ENCODE measurements at places on chromosomes 11 and 22.
A peak's percentile ranks its signal among the peaks of the same experiment; 100 is the strongest.

DNA sequence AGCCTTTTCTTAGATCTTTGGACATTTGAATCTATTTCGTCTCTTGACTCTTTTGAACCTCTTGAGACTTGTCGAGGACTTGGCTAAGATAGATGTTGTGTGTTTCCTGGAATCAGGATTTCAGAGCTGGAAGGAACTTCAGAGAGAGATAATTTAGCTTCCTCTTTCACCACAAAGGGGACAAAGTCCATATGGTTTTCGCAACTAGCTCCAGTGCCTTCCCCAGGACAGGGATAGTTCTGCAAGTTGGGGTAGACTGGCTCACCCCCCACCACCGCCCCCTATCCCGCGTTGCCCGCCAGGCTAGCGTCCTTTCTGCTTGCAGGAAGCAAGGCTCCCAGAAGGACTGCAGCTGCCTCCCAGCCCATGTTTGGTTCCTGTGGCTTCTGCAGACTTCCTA, 75.7 kb upstream of the MYO18B start:
- DNase-seq, result no peak

DNA sequence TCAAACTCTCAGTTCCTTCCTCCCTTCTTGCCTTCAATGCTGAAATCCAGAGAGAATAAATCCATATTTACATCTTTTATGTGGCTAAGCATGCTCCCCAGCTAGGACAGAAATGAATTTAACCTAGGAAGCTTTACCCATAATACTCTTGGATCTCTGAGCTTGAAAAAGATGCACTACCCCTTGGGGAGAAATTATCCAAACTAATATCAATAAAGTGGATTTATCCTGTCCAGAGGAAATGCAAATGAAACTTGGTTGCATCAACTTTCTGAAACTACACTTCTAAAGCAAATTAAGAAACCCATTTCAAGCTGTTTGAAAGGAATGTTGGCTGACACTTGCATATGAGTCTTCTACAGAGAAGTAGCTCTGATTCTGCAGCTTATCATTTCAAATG, 347.9 kb downstream of the TTC28 start:
- DNase-seq, result no peak

DNA sequence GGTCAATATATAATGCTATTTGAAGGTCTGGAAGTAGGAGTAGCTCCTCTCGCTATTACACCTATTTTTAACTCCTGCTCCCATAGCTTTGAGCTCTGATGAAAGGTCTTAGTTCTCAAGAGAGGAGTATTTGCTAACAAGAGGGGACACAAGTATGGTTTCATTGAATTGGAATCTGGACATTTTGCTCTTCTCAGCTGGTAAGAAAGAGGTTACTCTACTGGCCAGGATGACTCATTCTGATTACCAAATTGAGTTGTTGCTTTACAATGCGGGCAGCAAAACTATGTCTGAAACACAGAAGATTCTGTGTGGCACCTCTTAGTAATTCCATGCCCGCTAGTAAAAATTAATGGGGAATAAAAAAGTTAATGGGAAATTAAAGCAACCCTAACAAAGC, 63.6 kb upstream of the EP300 start:
- no peak for DNase-seq

GRCh38 chr11:69431136-69431535, 50.3 kb upstream of the LINC01488 start:
- DNase-seq, result no peak

- DNase-seq, result no peak
These were observed 40.7 kb upstream of the CD82 start for GRCh38 chr11:44524751-44525201.

DNA sequence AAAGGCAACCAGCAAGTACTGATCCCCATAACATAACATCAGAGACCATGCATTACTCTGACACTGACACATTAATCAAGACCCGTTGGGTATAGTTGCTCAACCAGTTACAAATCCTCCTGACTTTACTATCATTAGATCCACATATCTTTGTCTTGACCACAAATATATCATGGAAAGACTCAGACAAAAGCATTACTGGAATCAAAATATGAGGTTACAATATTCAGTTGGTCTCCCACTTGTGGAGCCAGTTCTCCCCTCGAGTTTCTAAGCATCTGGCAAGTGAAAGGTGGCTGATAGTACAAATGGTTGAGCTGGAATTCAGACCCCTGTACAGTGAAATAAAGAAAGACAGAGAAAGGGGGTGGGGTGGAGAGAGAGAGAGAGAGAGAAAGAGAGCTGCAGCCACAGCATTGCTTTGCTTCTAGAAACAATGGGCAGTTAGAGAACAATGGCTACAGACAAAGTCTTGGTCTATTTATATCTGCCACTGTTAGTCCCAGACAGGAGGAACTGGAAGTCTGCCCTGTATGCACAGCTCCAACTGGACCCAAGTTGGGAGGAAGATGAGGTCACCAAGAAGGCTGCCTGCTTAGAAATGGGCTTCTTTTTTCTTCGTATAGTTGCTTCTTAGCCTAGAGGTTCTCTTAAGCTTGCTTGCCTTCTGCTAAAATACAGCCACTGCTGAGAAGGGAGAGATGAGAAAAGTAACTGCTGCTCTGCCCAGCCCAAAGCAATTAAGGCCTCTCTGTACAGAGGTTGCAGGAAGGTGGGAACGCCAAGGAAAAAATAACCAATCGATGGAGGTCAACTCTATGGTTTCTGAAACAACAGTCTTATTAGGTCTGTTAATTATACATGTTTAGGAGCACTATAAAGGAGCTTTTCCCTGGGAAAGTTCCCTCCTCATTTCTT, 85.5 kb downstream of the ETS1 start:
- no peak for DNase-seq

DNA sequence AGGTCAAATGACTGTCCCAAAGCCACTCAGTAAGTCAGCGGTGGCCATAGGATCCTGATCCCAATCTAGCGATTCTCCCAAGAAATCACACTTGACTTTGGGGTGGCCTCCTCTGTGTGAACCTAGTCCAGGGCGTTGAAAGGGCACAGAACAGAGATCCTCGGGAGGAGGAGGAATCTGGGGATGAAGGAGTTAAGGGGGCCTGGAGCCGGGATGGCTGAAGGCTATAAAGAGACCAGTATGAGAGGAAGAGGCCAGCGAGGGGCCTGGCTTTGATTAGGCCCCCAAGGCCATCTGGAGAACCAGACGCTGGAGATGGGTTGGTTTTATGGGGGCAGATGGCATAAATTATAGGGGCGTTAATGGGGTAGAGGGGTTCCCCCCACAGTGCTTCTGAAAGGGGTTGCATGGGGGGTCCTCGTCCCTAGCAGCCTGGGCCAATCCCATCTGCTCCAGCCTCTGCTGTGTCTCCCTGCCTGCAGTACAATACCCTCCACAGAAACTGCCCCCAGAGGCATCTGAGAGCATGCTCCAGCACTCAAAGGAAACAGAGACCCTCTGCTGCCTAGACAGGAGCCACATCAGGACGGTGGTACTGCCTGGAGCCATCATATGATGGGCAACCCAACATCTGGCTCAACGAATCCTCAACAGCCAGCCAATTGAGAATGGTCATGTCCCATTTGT, 35.2 kb upstream of the TRIM29 start:
- peak; percentile 2 for DNase-seq

- DNase-seq, result no peak
These were observed 89.7 kb downstream of the RELT start for GRCh38 chr11:73465871-73466270.

- DNase-seq, result no peak
These were observed 20.4 kb downstream of the C22orf23 start for GRCh38 chr22:37932821-37933578.

DNA sequence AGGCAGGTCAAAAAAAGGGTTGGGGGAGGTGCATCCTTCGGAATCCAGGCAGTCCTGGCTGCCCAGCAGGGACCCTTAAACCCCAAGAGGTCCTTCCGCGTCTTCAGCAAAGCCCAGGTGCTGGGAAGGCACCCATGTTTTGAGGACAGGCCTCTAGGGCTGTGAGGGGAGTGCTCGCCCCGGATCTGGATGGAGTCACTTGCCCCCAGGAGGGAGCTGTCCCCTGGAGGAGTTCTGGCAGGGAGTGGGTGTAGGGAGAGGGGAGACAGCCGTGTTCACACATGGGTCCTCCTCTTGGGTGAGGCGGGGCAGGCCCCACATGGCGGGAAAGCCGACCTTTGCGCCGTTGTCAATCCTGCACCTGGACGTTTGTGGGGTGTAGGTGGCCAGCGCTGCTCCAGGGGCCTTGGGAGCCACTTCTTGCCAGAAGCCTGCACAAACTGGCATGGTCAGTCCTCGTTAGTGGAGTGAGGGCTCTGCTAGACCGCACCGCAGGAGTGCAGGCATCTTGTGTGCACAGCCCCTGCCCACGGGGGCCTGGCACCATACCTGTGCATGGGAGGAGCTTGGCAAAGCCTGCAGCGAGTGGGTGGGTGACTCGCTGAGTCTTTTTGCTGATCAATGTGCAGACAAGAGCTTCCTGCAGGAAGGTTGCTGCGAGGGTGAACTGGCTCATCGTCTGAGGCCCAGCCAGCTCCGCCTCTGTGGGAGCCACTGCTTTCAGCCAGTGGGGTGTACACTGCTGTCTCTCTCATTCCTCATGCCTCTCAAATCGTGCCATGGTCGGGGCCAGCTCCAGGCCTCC, 16.0 kb downstream of the PPIL2 start:
- DNase-seq, result no peak

Data from GM13977 (cell line).